CD8-positive, alpha-beta T cell (primary cell): ENCODE measurements at places on chromosomes 2 and 18.

DNA sequence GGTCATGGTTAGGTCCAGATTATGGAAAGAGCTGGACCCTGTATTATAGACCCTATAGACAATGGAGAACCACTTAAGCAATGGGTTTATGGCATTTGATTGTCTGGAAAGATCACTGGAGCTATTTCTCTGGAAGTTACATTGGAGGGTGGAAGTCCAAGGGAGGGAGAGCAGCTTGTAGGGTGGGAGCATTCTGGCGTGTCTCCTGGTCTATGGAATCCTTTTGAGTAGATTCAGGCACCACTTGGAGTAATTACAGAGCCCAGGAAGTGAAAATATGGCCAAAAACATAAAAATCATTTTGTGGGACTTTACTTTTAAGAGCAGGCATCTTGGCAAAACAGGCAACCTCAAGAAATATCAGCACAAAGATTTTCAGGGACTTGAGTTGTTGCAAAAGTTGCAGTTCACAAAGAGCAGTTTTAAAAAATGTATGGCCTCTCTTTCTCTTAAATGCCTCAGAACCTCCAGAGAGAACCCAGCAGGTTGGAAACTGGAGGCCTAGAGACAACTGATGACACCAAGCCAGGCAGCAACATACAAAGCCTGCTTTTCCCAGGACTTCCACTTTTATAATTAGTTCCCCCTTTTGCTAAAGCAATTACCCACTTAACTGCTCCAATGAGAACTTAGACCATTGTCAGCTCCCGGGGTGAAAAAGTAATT lies 331.0 kb downstream of the MYCN start:
- no peak for DNase-seq

- DNase-seq: no peak
Observed at GRCh38 chr18:74692367-74693013, 94.8 kb downstream of the ZNF407 start.

DNA sequence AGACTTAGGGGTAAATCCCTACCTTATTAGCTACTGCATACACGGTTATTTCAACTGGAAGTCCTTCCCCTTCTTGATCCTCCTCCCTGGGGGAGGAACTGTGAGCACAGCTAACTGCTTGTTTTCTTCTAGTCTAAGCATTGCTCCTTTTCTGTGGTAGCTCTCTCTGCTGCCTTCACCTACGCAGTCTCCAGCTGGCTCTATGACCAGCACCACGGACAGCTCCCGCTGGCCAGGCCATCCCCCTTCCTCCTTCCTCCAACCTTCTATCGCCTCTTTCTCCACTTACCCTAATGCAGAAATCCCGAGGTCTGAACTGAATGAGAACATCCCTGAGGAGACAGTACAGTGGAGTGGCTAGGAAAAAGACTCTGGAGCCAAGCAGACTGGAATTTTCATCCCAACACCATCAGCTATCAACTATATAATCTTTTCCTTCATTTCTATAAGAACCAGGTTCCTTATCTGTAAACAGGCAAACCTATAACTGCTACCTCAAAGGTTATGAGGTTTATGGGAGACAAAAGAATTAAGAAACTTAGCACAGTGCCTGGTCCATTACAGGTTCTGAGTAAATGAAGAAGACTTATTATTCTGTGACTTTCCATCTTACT lies 4.7 kb upstream of the CFAP65 start:
- DNase-seq: no peak

GRCh38 chr2:47403609-47404193 lies 745 bp downstream of the MSH2 start:
- DNase-seq: no peak
